Osteocyte (in vitro differentiated cells): ENCODE measurements at places on chromosomes 3 and 15. TPM values are rescaled to one million over a fixed set of nuclear protein-coding genes. Genes with fewer than 3 reads are reported as not detected.

FANCI gene
- 11.3 and 14.9 TPM in 2 replicates for total RNA-seq

GHSR gene
- not detected in 2 replicates for total RNA-seq

CMTM8 gene
- 4.3 and 5.1 TPM in 2 replicates for total RNA-seq

PPP1R2 gene
- total RNA-seq, result 42.2 and 42.8 TPM in 2 replicates

DPPA2 gene
- not detected in 2 replicates for total RNA-seq

ALAS1 gene
- 34.8 and 36.2 TPM in 2 replicates for total RNA-seq

IMPG2 gene
- total RNA-seq, result 0.60 and 0.73 TPM in 2 replicates

AHSG gene
- not detected in 2 replicates for total RNA-seq

SEMA3B gene
- total RNA-seq, result 5.5 and 8.1 TPM in 2 replicates

FRMD5 gene
- total RNA-seq, result not detected in 2 replicates

WDR93 gene
- 0.19 TPM in 1 of 2 replicates, not detected in the other for total RNA-seq

EPB42 gene
- not detected in 2 replicates for total RNA-seq

GOLGA8S gene
- 0.30 and 0.44 TPM in 2 replicates for total RNA-seq

ARPIN gene
- total RNA-seq, result 18.7 and 23.0 TPM in 2 replicates

CCNB2 gene
- total RNA-seq, result 12.2 and 12.7 TPM in 2 replicates

SCN11A gene
- 0.08 and 0.18 TPM in 2 replicates for total RNA-seq

EIF4E3 gene
- total RNA-seq, result 7.7 TPM in 2 replicates

DNA sequence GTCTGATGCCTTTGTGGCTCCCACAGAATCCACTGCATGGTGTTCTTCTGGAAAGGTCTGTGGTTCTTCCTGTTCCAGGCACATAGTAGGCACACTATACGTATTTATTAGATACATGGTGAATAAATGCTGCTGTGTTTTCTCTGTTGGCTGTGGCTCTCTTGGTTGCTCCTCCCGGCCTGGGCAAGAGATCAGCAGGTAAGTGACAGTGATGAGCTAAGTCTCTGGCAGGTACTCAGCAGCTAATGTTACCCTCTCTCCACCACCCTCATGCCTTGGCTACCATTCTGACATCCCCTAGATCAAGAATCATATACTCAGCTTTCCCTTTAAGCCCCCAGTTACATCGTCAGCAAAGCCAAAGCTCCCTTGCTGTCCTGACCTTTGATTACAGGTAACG lies 8.4 kb downstream of the SV2B start:
- H3K4me1 ChIP-seq, result no peaks in the 10 kb centered on the region
- peaks cover 6% of the 10 kb centered on the region for H3K27me3 ChIP-seq
- DNase-seq, result no peak
- H3K27ac ChIP-seq, result no peak overlapping the region
- no peaks in the 10 kb centered on the region for H3K36me3 ChIP-seq

- peaks cover 6% of the 10 kb centered on the region for H3K36me3 ChIP-seq
- DNase-seq, result no peak
- peaks cover 34% of the 10 kb centered on the region for H3K4me1 ChIP-seq
- H3K27me3 ChIP-seq, result no peaks in the 10 kb centered on the region
- no peak overlapping the region for H3K27ac ChIP-seq
Measured at GRCh38 chr3:126060613-126061145, 23.2 kb downstream of the SLC41A3 start.

- H3K4me1 ChIP-seq, result peaks cover 22% of the 10 kb centered on the region
- H3K36me3 ChIP-seq, result no peaks in the 10 kb centered on the region
- no peak for DNase-seq
- H3K27ac ChIP-seq, result no peak overlapping the region
- H3K27me3 ChIP-seq, result no peaks in the 10 kb centered on the region
- peak overlapping the region; percentile 76 for H3K4me3 ChIP-seq
Measured at GRCh38 chr3:9951598-9951961, 628 bp downstream of the PRRT3 start.

DNA sequence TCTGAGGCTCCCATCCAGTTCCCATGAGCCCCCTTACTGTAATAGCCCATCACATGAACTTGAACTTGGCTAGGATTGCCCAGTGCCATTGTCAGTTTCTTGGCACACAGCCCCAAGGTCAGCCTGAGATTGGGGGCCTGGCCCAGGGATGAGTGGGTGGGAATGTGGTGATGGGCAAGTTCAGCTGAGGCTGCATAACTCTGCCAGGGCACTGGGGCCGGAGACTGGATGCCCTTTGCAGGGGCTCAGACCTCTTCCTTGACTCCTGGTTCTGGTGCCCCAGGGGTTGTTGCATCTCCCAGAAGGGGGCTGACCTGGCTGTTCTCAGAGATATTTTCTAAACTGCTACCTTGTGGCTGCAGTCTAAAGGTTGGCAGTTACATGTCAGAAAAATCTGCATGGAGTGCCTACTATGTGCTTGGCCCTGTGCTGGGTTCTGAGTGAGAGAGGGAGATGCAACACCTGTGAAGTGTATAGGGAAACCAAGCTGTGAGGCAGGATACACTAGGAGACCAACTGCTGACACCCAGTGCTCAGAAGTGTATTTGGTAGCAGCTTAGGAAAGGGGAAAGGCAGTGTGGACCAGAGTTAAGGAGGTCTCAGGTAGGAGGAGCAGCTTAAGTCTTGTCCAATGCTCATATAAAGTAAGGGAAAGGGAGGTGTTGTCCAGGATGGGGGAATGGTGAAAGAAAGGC lies 74.8 kb upstream of the PRR23C start:
- H3K27ac ChIP-seq, result no peak overlapping the region
- H3K27me3 ChIP-seq, result peaks cover 3% of the 10 kb centered on the region
- H3K4me1 ChIP-seq, result peaks cover 2% of the 10 kb centered on the region
- H3K36me3 ChIP-seq, result no peaks in the 10 kb centered on the region

DNA sequence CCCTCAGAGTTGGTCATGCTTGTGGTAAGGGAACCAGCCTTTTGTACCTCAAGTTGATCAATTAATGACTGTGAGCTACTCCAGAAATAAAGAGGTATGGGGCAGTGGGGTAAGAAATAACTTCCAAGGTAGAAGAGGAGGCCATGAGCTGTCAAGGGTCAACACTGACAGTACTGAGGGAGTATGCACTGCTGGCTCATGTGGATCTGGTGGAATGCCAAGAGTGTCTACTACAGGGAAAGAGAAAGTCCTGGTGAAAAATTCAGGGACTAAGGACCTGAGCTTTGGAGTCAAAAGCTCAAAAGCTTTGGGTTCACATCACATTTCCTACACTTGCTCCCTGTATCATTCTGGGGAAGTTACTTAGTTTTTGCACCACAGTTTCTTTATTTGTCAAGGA lies 154.9 kb downstream of the SEMA6D start:
- no peaks in the 10 kb centered on the region for H3K36me3 ChIP-seq
- no peaks in the 10 kb centered on the region for H3K27me3 ChIP-seq
- H3K4me1 ChIP-seq, result peaks cover 54% of the 10 kb centered on the region
- no peak for DNase-seq
- H3K27ac ChIP-seq, result peak overlapping the region; percentile 90

DNA sequence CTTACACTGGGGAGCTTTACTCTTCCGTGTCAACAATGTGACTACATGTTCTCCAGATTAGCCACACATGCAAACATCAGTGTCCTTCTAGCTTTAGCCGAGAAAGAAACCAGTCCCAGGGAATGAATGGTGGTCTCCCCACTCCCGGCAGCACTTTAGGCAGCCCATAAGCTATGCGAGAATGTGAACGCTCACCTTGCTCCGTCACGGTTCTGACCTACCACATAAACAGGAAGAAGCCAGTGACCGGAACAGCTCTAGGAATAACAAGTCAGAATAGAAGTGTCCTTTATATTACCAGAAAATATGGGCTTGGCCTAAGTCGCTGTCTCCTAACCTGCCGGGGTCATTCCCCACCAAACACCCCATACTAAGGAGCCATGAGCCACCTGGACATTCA lies 98.0 kb upstream of the ABHD17C start:
- peaks cover 7% of the 10 kb centered on the region for H3K4me1 ChIP-seq
- DNase-seq, result peak; percentile 7
- H3K27ac ChIP-seq, result no peak overlapping the region

DNA sequence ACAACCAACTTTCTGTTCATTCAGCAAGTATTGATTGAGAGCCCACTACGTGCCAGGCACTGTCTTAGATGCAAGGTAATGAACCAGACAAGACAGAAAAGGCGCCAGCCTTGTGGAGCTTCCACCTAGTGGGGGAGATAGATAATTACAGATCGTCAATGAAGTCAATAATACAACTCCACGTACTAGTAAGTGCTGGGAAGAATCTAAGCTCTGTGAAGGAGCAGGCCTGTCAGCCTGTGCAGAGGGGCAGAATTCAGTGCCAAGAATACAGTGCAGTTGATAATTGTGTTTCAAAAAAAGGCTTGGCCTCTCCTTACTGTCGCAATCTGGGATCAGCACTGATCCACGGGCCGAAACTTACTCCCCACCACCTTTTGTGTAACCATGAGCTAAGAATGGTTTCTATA lies 186.3 kb downstream of the FEZF2 start:
- H3K4me3 ChIP-seq, result no peak overlapping the region
- no peak for DNase-seq

- DNase-seq, result no peak
- peaks cover 25% of the 10 kb centered on the region for H3K36me3 ChIP-seq
- H3K4me1 ChIP-seq, result peaks cover 3% of the 10 kb centered on the region
- H3K27me3 ChIP-seq, result no peaks in the 10 kb centered on the region
- H3K4me3 ChIP-seq, result no peak overlapping the region
Measured at GRCh38 chr3:125240496-125240895, 27.9 kb upstream of the SLC12A8 start.

DNA sequence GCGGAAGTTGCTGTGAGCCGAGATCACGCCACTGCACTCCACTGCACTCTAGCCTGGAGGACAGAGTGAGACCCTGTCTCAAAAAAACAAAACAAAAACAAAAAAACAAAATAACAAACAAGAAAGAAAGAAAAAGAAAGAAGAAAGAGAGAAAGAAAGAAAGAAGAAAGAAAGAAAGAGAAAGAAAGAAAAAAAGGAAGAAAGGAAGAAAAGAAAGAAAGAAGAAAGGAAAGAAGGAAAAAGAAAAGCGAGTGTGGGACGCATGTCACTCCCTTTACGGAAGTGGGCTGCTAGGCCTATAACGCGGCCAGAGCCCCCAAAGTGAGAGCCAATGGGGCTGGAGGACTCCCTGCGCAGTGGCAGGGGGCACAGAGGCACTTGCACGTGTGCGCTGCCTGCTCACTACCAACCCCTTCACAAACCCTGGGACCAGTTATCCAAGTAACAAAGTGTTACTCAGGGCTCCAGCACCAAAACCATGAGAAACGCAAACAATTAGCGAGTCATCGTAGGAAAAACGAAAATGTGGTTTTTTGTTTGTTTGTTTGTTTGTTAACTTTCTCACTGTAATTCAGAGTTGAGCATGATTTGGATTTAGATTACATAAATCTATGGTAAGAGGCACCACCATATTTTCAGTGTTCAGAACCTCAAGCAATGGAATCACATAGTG lies 40.8 kb upstream of the ATP1B3 start:
- peaks cover 10% of the 10 kb centered on the region for H3K27me3 ChIP-seq
- no peak overlapping the region for H3K27ac ChIP-seq
- no peak overlapping the region for H3K4me3 ChIP-seq
- no peak for DNase-seq
- peaks cover 2% of the 10 kb centered on the region for H3K4me1 ChIP-seq
- no peaks in the 10 kb centered on the region for H3K36me3 ChIP-seq

- no peaks in the 10 kb centered on the region for H3K27me3 ChIP-seq
- H3K4me1 ChIP-seq, result no peaks in the 10 kb centered on the region
- no peak overlapping the region for H3K27ac ChIP-seq
- DNase-seq, result no peak
- H3K4me3 ChIP-seq, result no peak overlapping the region
Measured at GRCh38 chr15:75823860-75824613, 19.2 kb upstream of the UBE2Q2 start.

- DNase-seq, result no peak
- no peak overlapping the region for H3K4me3 ChIP-seq
- H3K4me1 ChIP-seq, result no peaks in the 10 kb centered on the region
- no peaks in the 10 kb centered on the region for H3K36me3 ChIP-seq
- H3K27me3 ChIP-seq, result peaks cover 14% of the 10 kb centered on the region
Measured at GRCh38 chr3:161598639-161599038, 102.0 kb downstream of the OTOL1 start.

- no peaks in the 10 kb centered on the region for H3K36me3 ChIP-seq
- H3K4me3 ChIP-seq, result no peak overlapping the region
- H3K27ac ChIP-seq, result no peak overlapping the region
- H3K4me1 ChIP-seq, result peaks cover 17% of the 10 kb centered on the region
Measured at GRCh38 chr3:66110840-66111239, 72.1 kb upstream of the MAGI1 start.

GRCh38 chr3:158768881-158769543 lies 32.8 kb upstream of the MFSD1 start:
- no peaks in the 10 kb centered on the region for H3K27me3 ChIP-seq
- no peak for DNase-seq
- no peak overlapping the region for H3K4me3 ChIP-seq

- H3K27ac ChIP-seq, result no peak overlapping the region
- H3K4me3 ChIP-seq, result no peak overlapping the region
- H3K36me3 ChIP-seq, result no peaks in the 10 kb centered on the region
Measured at GRCh38 chr3:171251835-171252234, 208.4 kb downstream of the TNIK start.

DNA sequence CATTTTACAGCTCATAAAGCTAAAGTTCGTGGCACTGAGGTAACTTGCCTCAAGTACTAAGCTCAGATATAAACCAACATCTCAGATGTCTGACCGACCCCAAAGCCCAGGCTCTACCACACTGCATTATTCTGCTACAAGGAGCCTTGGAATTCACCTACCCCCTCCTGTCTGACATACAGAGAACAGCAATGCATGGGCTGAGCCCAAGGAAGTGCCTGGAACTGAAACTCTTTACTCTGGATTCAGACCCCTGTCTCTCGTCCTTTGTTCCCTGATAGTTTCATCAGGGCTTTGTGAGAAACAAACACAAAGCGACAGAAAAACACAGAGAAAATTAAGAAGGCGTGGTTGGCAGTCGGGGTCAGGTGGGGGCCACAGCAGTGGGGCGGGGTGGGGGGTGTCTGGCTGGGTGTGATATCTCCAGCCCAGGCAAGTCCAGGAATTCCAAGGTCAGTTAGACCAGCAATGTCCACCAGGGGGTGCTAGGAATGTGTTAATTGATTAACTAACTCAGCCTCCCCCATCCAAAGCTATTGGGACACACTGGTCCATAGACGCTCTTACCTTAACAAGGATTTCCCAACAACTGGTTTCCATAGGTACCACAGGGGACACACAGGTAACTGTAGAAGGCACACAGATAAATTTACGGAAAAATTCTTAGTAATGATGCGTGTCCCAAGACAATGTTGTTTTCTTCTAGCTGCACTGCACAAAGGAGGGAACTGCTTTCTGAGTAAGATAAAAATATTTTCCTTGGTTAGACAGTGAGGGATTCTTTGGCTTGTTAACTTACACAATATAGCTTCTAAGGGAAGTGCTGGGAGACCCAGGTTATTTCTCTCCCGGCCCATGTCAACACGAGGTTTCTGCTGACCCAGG lies 18.8 kb upstream of the SSUH2 start:
- DNase-seq, result no peak
- no peaks in the 10 kb centered on the region for H3K27me3 ChIP-seq
- H3K4me1 ChIP-seq, result peaks cover 38% of the 10 kb centered on the region
- H3K36me3 ChIP-seq, result peaks cover 3% of the 10 kb centered on the region

DNA sequence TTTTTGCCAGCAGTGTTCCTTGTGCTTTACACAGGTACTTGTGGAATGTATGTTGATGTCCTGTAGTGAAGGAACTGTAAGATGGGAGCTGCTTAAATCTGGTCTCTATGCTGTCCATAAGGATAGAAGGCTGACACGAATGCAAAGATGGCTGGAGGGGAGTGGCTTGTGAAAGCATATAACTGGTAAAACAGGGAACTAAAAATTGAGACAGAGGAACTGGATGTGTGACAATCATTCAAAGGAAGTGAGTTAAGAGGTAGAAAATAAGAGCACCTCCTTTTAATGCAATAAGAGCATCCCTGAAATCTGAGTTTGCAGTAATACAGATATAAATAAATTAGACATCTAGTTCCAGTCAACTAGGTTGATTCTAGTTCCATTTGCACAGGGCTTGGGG lies 35.2 kb downstream of the RNF13 start:
- no peak overlapping the region for H3K27ac ChIP-seq
- no peaks in the 10 kb centered on the region for H3K4me1 ChIP-seq
- no peak overlapping the region for H3K4me3 ChIP-seq
- H3K36me3 ChIP-seq, result peaks cover 29% of the 10 kb centered on the region
- no peaks in the 10 kb centered on the region for H3K27me3 ChIP-seq
